ENCODE measurements at places on chromosomes 3 and 15. TPM values are rescaled to one million over a fixed set of nuclear protein-coding genes. Genes with fewer than 3 reads are reported as not detected.

GRCh38 chr3:115217678-115218451 is 70.8 kb upstream of the ZBTB20 start:
- DNase-seq = no peak

- DNase-seq = no peak
Observed at GRCh38 chr15:57595011-57595866, 3.5 kb downstream of the MYZAP start.

GRCh38 chr3:152264378-152264777 is 4.4 kb upstream of the MBNL1 start:
- no peak for DNase-seq

DNA sequence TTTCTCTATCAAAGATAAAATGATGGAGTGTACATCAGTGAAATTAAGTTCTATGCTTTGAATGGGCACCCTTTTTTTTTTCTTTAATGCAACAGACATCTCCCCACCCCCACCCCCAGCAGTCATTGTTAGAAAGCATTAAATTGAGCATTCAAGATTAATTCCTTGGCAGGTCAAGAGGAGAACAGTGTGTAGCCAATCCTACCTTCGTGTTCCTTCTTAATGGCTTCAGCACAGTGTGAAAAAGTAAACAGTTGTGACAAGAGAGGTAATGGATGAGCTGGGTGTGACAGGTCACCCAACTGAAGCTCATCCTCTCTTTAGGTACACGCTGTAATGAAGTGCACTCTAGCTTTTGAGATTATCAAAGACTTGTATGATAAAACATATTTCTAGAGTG is 198.5 kb upstream of the RARB start:
- no peak for DNase-seq

GRCh38 chr3:187966636-187967406 is 187.1 kb upstream of the LPP start:
- DNase-seq = no peak

DNA sequence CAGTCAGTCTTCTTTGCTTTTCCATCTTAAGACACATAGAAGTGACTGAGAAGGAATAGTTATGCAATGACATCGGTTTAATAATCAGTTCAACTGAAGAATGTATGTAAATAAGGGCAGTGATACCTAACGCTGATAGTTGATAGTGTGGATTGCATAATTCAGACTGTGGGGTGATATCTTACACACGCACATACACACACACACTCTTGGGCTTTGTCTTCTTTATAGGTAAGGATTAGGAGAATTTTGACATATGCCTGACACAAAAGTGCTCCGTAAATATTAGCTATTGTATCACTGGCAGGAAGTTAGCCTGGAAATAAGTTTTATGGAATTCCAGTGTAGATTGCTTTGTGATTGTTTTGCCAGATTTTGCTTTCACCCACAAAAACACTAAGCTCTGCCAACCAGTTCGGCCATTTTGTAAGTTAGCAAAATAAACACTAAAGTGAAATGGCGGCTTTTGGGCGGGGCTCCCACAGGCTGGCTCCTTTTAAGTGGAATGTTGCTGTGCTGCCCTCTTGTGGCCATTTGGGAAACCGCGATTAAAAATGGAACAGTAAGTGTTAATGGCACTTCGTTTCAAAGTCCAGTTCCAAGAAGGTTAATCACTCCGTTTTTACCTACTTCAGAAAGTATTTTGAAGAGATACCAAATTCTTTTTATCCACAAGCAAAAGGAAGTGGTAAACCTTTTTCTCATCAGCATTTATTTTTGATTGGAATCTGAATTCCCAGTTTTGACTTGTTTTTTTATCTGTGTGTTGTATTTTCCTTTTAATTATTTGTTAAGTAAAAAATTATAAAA is 17.7 kb downstream of the CHD2 start:
- peak; percentile 88 for DNase-seq

GRCh38 chr3:20173844-20174410 is 12.1 kb downstream of the SGO1 start:
- DNase-seq = no peak

GRCh38 chr3:179801263-179801662 is 148.4 kb downstream of the USP13 start:
- no peak for DNase-seq

GRCh38 chr3:56042326-56042951 is 425.8 kb downstream of the ERC2 start:
- DNase-seq = no peak

- DNase-seq = no peak
Observed at GRCh38 chr3:187085021-187085666, 54.2 kb downstream of the RPL39L start.

GRCh38 chr3:158711886-158712285 is 20.4 kb downstream of the RARRES1 start:
- no peak for DNase-seq

DNA sequence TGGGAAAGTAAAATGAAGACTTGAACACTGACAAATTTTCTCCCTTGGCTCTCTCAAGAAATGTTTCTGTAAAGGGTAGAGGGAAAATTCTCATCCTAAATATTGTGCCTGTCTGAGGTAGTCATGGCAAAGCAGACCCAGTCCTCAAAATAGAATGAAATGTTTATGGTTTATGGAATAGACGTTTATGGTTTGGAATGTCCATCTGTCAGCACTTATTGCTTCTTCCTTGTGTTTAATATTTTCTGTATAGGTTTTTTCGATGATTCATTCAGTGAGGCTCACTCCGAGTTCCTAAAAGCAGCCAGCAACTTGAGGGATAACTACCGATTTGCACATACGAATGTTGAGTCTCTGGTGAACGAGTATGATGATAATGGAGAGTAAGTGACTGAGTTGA is 13.9 kb downstream of the ELL3 start:
- no peak for DNase-seq

DNA sequence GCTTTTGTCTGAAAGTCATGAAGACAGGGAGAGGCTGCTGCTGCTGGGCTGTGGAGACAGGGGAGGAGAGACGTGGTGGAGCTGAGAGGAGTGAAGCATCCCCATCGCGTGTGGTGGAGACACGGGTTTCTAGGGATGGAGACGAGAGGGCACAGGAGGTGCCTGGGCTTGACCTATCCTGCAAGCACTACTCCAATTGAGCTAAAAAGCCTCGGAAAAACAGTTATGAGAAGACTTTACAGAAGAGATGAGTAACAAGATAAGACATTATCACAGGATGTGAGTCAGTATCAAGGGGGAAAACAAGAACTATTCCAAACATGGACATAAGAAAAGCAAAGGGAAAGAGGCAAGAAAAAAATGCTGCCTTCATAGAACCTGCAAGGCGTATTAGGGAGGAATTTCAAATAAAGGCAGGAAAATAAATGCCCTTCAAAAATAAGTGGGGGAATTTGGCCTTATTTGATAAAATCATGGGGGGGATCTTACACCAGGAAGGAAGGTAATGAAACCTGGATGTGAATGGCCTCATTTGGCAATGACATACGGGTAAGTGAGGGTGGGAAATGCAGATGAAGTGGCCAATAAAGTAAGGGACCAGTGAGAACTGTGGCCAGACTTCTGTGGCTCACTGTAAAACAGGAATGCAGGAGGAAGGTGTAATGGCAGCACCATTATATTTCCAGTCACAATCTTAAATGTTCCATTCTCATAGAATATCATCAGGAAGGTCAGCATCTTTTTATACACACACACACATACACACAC is 97.9 kb downstream of the PLD1 start:
- no peak for DNase-seq

GRCh38 chr3:171168086-171168485 is 141.6 kb upstream of the SLC2A2 start:
- no peak for DNase-seq

DNA sequence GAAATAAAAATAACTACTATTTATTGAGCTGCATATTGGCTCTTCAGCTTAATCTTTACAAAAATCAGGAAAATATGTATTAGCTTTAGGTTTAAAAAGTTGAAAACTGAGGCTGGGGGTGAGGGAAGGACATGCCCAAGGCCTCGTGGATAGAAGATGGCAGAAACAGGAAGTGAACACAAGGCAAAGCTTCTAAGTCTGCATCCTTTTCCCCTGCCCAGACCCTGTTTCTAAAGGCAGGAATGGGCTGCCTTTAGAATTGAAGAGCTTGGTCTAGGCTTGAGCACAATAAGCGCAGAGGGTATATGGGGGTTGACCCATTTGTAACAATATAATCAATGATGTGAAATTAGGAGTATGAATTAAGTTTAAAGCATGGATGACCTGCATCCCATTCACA is 6.1 kb downstream of the CLDN18 start:
- DNase-seq = no peak

DNA sequence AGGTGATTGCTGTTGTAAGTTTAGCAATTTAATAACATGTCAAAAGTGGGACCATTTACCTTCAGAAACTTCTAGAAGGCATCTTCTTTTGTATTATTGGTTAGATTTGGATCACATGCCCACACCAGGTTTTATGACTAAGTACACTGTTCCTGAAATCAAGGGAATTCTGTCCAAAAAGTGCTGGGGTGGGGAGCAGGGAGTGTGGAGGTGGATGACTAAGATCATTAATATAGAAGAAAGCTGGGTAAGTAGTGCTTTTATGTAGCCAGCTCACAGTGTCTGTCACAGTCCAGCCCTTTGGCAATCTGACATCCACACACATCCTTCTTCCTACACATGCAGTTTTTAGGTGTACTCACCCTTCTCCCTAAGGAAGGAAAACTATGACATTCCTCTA is 120.0 kb downstream of the TMCO5A start:
- no peak for DNase-seq

GRCh38 chr3:47012342-47013230 is 33.1 kb downstream of the NBEAL2 start:
- no peak for DNase-seq

- no peak for DNase-seq
Observed at GRCh38 chr3:174083706-174084105, 686.2 kb downstream of the NLGN1 start.

DNA sequence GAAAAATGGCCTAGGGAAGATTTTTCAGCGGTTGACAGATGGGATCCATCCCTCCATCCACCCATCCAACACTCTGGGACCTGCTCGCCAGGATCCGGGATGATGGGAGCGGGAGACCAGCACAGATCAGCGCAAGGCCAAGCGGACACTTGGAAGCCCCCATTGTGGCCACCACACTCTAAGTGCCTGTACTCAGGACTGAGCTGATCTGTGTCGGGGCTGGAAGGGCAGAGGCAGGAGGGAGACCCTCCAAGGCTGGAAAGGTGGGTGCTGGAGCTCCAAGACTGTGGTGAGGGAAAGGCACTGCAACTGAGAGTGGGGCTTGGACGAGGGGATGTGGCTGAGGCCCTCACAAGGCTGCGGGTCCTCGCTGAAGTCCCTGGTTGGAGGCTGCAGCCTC is 91.8 kb upstream of the TRPM1 start:
- DNase-seq = no peak

DNA sequence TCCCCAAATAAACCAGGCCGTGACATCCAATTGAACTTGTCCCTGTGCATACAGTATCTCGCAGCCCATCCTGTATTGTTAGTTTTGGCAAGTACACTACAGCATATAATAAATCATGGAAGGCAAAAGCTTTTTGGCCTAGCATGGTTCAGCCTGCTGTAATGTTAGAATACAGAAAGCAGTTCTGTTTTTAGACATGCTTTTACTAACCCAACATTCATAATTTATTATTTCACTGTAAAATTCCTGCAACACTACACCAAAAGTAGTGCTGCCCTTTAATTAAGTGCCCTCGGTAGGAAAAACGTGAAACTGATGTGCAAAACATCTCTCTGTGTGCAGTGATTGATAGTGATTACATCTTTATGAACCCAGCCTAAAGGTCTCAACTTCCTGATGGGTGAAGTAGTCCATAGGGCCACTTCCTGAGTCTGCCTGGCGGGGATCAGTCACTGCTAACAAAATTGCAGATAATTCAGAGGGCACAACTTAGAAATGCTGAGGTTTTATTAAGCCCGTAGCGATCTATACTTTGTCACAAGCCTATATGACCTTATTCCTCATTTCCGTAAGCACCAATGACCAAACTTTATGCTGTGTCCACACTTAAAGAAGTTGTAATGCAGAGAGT is 227.8 kb downstream of the CDIN1 start:
- no peak for DNase-seq

DNA sequence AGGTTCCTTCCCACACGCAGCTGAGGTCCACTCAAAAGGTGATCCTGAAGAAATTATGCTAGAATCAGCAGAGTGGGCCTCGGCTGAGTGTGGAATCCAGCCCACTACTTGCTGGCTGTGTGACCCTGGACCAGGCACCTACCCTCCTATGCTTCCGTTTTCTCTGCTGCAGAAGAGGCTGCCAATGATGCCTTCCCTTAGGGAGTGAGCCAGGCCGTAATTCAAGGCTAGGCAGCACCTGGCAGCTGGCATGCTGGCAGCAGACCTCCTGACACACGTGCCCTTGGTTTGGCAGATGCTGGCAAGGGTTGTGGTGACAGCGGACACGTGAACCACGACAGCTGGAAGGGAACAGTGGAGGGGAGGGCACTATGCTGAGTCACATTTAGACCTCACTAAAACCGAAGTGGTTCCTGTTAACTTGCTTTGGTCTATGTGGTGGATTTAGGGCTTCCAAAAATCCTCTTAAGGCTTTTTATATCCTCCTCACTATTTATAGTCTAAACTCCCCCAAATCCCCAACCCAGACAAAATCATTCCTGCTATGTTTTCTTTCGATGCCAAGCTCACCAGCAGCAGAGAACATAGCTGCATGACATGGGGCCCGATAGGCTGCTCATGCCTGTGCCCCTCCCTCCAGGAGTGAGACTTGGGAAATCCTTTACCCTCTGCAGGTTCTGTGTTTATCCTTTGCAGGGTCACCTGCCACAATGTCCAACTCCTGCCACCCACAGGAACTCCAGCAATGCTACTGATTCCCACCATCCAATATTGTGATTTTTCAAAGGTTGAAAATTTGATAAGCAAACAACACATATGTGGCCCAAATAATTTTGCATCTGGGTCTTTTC is 10.6 kb upstream of the PCSK6 start:
- no peak for DNase-seq

DNA sequence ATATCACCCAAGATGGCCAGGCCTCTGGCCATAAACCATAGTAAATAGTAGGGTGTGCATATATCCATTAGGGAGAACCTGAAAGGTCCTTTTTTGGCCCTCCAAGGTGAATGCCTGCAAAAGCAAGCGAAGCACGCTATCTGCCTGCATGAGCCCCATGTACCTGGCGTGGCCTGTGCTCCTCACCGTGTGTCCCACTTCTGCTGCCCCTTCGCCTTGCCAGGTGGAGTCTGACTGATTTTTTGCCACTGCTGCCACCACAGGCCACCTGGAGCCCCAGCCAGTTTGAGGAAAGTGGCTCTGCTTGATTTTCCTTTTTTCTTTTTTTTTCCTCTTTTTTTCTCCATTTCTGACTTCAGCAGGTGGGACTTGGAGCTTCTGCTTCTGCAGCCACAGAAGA is 139.7 kb downstream of the SNRPN start:
- DNase-seq = peak; percentile 32

GRCh38 chr3:127597020-127597771 is 1.0 kb upstream of the MCM2 start:
- DNase-seq = no peak

Gene CLDN1
- total RNA-seq = 9.7 TPM

Gene FAM107A
- 4.5 TPM for total RNA-seq

Gene KBTBD12
- total RNA-seq = not detected

Gene CLDN16
- 0.10 TPM for total RNA-seq

Gene GOLGA8H
- total RNA-seq = 0.77 TPM

Data from type B pancreatic cell (in vitro differentiated cells).